ENCODE measurements at places on chromosomes 7 and 10.

- DNase-seq = no peak
Observed at GRCh38 chr7:54728411-54728810, 30.6 kb downstream of the SEC61G start.

GRCh38 chr7:1160670-1161021 lies 650 bp upstream of the ZFAND2A start:
- no peak for DNase-seq

DNA sequence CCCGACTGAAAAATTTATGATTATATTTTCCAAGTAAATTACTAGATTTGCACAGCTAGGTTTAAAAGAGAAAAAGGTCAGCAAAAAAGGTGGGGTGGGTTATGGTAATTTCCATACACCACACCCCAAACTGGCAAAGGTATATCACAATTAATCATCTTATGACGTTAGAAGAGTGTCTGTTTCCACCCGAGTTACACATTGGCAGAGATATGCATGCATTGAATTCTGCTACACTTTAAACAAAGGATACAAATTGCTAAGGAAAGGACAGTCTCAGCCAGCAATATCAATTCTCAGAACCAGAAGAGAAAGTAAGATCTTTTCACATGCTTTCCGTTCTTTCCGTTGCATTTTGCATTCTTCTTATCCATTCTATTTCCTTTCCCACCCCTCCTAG lies 843.3 kb downstream of the GATA3 start:
- no peak for DNase-seq

GRCh38 chr7:125030756-125031387 lies 101.2 kb upstream of the POT1 start:
- DNase-seq = no peak

DNA sequence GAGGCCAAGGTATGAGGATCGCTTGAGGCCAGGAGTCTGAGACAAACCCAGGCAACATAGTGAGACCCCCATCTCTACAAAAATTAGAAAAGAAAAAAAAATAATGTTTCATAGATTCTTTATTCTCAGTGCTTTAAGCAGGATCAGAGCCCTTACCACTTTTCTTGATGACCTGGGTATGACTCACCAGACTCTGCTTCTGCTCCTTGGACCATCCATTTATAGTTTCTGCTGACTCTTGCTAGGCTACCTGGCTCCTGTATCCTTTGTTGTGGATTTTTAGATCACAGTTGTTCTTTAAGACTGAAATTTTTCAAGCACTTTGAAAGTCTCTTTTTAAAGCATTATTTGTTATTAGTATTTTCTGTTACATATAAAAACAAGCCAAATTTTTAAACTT lies 411.1 kb downstream of the GFRA1 start:
- no peak for DNase-seq

DNA sequence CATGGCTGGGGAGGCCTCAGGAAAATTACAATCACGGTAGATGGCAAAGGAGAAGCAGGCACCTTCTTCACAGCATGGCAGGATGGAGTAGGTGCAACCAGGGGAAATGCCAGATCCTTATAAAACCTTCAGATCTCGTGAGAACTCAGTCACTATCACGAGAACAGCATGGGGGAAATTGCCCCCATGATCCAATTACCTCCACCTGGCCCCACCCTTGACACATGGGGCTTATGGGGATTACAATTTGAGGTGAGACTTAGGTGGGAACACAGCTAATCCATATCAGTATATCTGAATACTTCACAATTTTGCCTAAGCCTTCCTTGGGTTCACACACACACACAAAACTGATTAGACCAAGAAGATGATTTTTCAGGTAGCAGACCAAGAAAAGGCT lies 145.1 kb upstream of the COL1A2 start:
- DNase-seq = no peak

- no peak for DNase-seq
Observed at GRCh38 chr7:270351-270983, 19.5 kb upstream of the FOXL3 start.

- no peak for DNase-seq
Observed at GRCh38 chr10:49359349-49360270, 36.3 kb downstream of the DRGX start.

DNA sequence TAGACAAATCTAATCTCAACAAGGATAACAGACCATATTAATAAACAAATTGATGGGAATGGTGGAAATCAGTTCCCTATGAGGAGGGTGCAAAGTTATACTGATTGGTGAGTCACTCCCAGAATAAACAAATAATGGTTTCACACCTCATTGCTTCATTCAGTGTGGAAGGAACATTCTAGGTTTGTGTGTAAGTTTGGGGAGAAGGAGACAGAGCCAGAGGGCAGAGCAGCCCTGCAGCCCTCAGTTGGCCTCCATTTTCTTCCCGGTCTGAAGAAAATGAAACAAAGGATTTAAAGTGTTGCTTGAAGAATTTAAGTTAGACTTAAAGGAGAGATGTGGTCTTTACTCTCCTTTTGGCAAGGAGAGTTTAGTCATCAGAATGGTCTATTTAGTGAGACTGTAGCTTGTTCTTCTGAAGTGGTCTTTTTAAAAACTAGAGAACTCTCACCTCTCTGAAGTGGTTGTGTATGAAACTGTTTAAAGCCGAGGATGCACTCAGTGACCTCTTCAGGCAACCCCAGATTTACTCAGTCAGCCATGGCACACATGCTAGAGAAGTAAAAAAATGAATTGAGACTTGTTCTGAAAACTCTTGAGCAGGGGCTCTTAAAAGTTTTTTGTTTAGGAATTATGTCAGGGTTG lies 27.2 kb downstream of the IKZF1 start:
- DNase-seq = no peak

DNA sequence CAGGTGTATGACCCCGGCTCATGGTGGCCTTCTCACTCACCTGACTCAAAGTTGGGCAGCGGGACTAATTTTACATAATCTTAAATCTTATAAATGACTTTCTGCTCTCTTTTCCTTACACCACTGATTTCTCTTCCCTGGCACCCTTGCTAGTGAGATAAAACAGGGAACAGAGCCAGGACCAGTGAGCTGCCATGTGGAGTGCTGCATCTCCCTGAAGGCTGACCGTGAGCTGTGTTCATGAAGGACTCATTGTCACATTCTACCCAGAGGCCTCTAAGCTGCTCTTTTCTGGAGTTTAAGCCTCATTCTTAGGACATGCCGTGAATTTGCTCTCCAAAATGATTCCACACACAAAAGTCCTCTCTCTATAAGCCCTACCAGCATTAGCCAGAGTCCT lies 762.3 kb downstream of the AUTS2 start:
- DNase-seq = no peak

- peak; percentile 97 for DNase-seq
Observed at GRCh38 chr7:42931834-42932651, at the start of the genes MRPL32 and PSMA2. Gene MRPL32 (plus strand): TSS chr7:42932376. CDS start chr7:42932387, 11 bp downstream. Gene PSMA2 (minus strand): TSS chr7:42932174. CDS start chr7:42932158, 16 bp downstream.

- DNase-seq = no peak
Observed at GRCh38 chr10:71661060-71661622, 58.4 kb downstream of the C10orf105 start.

DNA sequence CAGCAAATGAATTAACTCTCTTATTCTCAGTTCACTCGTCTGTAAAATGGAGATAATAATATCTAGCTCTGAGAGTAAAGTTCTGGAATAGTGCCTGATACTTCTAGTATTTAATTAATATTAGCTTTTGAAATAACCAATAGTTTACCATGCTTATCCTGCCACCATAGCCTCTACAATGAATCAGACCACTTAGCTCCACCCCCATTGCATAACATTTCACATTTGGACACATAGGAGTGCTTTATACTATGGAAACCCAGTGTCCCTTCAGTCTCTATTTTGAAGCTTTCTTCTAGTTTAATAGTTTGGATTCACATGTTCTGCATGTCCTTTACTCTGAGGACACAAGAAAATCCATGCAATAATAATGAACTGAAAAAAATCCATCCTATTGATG lies 427.3 kb upstream of the C7orf33 start:
- no peak for DNase-seq

- DNase-seq = no peak
Observed at GRCh38 chr10:132588301-132589013, 50.9 kb downstream of the INPP5A start.

- DNase-seq = no peak
Observed at GRCh38 chr7:69603351-69603750, 5.1 kb downstream of the AUTS2 start.

- DNase-seq = no peak
Observed at GRCh38 chr7:82286096-82286797, 157.3 kb downstream of the CACNA2D1 start.

GRCh38 chr7:16839646-16840045 lies 34.8 kb upstream of the AGR2 start:
- no peak for DNase-seq

- no peak for DNase-seq
Observed at GRCh38 chr7:135929722-135930141, 47.4 kb downstream of the MTPN start.
